ENCODE measurements at places on chromosomes 1 and 21.

GRCh38 chr21:35503671-35504070 is 454.6 kb upstream of the RUNX1 start:
- no peak overlapping the region for H3K27ac ChIP-seq
- no peak overlapping the region for H3K4me3 ChIP-seq
- no peaks in the 10 kb centered on the region for H3K27me3 ChIP-seq
- no peak for DNase-seq
- H3K36me3 ChIP-seq, result peaks cover 6% of the 10 kb centered on the region

DNA sequence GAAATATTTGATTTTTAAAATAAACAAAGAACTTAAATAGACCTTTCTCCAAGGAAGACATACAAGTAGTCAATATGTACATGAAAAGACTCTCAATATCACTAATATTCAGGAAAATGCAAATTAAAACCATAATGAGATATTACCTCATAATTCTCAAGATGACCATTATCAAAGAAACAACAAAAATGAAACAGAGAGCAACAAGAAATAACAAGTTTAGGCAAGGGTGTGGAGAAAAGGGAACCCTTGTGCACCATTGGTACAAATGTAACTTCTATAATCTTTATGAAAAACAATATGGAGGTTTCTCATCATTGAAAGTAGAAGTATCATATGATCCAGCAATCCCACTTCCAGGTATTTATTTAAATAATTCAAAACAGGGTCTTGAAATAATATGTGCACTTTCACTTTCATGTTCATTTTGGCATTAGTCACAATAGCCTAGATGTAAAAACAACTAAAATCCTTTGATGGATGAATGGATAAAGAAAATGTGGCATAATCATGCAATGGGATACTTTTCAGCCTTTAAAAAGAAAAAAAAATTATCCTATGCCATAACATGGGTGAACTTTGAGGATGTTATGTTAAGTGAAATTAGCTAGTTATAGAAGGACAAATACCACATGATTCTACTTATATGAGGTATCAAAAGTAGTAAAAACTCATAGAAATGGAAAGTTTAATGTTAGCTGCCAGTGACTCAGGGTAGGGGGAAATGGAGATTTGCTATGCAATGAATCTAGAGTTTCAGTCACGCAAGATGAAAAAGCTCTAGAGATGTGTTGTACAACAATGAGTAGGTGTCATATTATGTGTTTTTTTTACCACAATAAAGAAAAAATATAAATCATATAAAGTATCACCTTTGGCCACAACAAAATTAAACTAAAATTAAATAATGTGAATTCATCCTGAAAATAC is 114.5 kb upstream of the LYPLAL1 start:
- H3K4me1 ChIP-seq, result no peaks in the 10 kb centered on the region
- H3K36me3 ChIP-seq, result no peaks in the 10 kb centered on the region
- no peak overlapping the region for H3K27ac ChIP-seq

DNA sequence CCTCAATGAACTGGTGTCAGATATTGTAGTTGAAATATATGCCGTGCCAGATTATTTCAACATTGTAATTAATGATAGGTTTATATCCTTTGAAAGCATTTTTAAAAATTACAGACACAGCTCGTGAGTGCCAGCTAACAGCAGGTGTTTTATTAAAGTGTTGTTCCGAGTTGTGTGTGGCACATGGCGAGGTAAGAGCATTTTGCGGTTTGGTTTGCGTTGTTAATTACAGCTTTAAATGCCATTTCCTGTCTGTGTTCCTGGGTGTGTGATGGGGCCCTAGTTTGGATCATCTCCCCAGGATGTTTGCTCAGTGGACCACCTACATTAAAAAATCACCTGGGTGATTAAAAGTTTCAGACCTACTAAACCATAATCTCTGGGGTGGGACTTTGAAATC is 97.4 kb downstream of the PRDM2 start:
- DNase-seq, result no peak
- H3K27me3 ChIP-seq, result peaks cover 71% of the 10 kb centered on the region
- no peaks in the 10 kb centered on the region for H3K36me3 ChIP-seq
- H3K4me1 ChIP-seq, result peaks cover 54% of the 10 kb centered on the region
- peak overlapping the region; percentile 14 for H3K4me3 ChIP-seq

DNA sequence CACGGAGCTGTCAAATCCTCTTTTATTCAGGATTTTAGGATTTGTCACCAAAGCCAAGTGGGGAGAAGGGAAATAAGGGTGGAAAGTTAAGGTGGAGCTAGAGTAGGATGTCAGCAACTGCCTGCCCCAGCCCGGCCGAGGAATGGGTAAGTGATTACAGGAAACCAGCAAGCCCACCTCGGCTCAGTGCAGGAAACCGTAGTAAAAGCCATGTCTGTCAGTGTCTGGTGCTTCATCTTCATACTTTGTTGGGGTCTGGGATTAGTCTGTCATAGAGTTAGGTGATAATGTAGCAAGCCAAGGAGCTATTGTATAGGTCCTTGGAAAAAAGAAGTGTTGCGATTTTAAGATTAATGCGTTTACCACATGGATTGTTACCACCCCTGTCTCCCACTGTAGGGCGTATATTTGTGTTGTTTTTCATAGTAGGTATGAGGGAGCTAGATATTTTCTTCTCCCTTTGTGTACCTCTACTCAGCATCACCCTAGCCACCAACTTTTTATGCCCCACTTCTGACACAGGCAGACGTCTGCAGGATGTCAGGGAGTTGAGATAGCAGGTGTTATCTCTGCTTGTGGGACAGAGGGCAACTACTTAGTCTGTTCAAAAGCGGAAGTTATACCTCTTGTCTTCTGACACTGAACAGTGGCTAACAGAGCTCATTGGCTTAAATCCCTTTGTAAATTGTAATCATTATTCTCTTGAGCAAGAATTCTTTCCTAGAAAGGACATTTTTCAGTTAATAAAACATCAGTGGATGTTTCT is 253.7 kb downstream of the HHAT start:
- peaks cover under 1% of the 10 kb centered on the region for H3K36me3 ChIP-seq
- no peak overlapping the region for H3K4me3 ChIP-seq
- H3K27ac ChIP-seq, result no peak overlapping the region
- 0 out of 2 replicates have a peak, but pooled peaks cover 4% of the 10 kb centered on the region for H3K4me1 ChIP-seq
- no peak for DNase-seq

- peak overlapping the region; percentile 40 for H3K4me3 ChIP-seq
- H3K27ac ChIP-seq, result no peak overlapping the region
- peaks cover 64% of the 10 kb centered on the region for H3K27me3 ChIP-seq
- DNase-seq, result no peak
These were observed 7.2 kb upstream of the SLX9 start for GRCh38 chr21:44932408-44933181.

- peak; percentile 91 for DNase-seq
- H3K27me3 ChIP-seq, result no peaks in the 10 kb centered on the region
- peak within 1 kb of the TSS; percentile 88 for H3K4me3 ChIP-seq
- H3K27ac ChIP-seq, result peak within 1 kb of the TSS; percentile 97
These were observed at the start of gene CROCC for GRCh38 chr1:16921391-16922185. TSS of gene CROCC (plus strand) at chr1:16921931. CDS start at chr1:16922019, 88 bp downstream.

DNA sequence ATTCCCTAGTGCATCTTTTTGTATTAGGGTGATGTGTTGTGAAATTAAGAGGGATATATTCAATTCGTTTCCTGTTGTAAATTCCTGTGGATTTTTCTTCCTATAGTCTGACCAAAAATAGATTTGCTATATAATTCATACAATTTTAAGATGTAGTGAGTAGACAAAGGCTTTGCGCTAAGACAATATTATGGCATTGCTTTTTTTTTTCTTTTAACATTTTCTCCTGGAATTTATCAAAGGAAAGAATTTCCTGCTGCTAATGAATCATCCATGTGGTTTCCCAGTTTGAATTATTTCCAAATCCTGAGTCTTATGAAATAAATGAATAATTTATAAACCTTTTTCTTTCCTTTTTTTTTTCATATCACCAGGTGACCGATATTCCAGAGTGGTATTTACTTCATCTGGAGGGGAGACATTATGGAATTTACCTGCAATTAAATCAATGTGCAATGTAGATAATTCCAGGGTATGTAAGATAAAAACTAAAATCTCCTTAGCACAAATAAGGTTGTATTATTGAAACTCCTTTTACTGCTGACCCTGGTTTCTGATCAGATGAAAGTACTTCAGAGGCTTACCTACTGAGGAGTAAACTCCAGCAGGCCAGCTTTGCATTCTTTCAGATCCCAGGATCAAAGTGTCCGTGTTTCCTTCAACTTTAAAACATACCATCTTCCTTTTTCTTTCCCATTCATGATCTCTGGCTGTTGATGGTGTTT is 148.4 kb downstream of the TLR5 start:
- no peak overlapping the region for H3K4me3 ChIP-seq
- peaks cover 39% of the 10 kb centered on the region for H3K27me3 ChIP-seq
- DNase-seq, result no peak
- peaks cover 28% of the 10 kb centered on the region for H3K4me1 ChIP-seq
- H3K36me3 ChIP-seq, result no peaks in the 10 kb centered on the region

DNA sequence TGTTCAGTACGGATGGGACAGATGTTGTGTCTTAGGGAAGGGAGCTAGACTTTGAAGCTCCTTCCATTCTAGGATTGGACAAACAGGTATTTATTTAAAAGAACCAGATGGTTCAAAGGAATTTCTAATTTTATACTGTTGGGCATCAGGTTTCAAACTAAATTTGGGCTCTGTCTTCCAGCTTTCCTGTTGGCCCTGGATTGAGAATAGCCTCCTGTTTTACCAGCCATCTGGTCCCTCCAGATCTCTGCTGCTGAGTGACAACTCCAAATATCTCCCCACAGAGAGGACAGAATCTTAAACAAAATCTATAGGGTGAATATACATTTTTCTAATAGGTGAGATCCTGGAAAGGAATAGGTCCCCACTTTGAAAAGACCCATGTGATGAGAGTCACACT is 52.5 kb upstream of the CNIH3 start:
- peaks cover 22% of the 10 kb centered on the region for H3K36me3 ChIP-seq
- no peaks in the 10 kb centered on the region for H3K4me1 ChIP-seq
- no peak overlapping the region for H3K4me3 ChIP-seq
- H3K27me3 ChIP-seq, result peaks cover 3% of the 10 kb centered on the region

DNA sequence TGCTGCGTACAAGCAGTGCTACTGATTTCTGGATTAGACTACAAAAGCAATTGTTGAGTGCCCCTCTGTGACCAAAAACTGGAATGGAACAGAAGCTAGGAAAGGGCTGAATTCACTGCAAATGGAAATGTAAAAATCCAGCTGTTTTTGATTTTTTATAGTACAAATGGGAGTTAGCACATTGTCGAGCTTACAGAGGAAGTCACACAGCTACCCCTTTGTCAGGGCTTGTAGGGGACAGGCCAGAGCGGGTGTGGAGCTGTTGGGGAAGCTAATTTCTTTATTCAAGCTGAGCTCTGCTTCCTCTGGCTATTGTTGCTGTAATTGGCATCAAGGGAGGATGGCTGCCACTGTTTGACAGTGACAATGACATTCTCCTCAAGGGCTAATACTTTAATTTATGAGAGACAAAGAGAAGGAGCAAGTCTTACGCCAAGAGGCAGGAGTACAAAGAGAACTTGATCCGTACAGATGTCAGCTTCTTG is 96.1 kb downstream of the SLC35F3 start:
- H3K27ac ChIP-seq, result no peak overlapping the region
- H3K4me3 ChIP-seq, result no peak overlapping the region

- H3K36me3 ChIP-seq, result peaks cover 63% of the 10 kb centered on the region
- no peak for DNase-seq
- peaks cover 9% of the 10 kb centered on the region for H3K4me1 ChIP-seq
- peaks cover 2% of the 10 kb centered on the region for H3K27me3 ChIP-seq
- H3K4me3 ChIP-seq, result no peak overlapping the region
- no peak overlapping the region for H3K27ac ChIP-seq
These were observed 81.1 kb downstream of the CSMD2 start for GRCh38 chr1:34083974-34084373.

DNA sequence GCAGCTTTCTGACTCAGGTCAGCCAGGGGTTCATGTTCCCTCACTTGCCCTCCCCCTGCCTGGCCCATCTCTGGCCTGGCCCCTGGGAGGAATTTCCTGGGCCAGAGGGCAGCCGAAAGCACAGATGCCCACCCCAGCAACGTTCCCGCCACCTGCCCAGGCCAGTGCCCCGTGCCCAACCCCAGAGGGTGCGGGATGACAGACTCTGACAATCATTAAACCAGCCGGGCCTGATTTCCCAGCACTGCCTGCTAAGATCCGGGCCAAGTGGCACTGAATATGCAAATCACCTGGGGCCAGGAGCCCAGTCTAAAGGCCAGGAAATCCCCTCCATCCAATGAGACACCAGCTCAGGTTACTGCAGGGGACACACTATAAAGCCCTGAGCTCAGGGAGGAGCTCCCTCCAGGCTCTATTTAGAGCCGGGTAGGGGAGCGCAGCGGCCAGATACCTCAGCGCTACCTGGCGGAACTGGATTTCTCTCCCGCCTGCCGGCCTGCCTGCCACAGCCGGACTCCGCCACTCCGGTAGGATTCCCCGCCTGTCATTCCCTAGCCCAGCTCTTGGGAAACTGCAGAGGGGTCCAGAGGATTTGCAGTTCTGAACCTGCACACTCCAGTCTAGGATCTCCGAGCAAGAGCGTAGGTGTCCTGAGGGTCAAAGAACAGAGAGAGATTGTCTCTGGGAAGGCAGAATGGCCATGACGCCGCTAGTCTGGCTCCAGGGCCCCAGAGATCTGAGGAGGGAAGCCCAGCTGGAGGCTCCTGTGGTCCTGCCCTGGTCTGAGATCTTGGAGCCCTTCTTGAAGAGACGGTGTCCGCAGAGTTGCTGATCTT is at the start of gene ELF3:
ELF3 (plus strand) TSS at position 408 of the 836 bp plus-strand sequence. CDS start 550 bp downstream, outside the sequence.
- DNase-seq, result peak; percentile 88
- H3K27ac ChIP-seq, result peak within 1 kb of the TSS; percentile 98
- H3K4me3 ChIP-seq, result peak within 1 kb of the TSS; percentile 76
- peaks cover 4% of the 10 kb centered on the region for H3K36me3 ChIP-seq

- peaks cover 92% of the 10 kb centered on the region for H3K4me1 ChIP-seq
- H3K27ac ChIP-seq, result peak overlapping the region; percentile 60
- no peak for DNase-seq
- no peak overlapping the region for H3K4me3 ChIP-seq
- peaks cover 10% of the 10 kb centered on the region for H3K36me3 ChIP-seq
- H3K27me3 ChIP-seq, result no peaks in the 10 kb centered on the region
These were observed 45.8 kb downstream of the SSBP3 start for GRCh38 chr1:54360165-54361005.

DNA sequence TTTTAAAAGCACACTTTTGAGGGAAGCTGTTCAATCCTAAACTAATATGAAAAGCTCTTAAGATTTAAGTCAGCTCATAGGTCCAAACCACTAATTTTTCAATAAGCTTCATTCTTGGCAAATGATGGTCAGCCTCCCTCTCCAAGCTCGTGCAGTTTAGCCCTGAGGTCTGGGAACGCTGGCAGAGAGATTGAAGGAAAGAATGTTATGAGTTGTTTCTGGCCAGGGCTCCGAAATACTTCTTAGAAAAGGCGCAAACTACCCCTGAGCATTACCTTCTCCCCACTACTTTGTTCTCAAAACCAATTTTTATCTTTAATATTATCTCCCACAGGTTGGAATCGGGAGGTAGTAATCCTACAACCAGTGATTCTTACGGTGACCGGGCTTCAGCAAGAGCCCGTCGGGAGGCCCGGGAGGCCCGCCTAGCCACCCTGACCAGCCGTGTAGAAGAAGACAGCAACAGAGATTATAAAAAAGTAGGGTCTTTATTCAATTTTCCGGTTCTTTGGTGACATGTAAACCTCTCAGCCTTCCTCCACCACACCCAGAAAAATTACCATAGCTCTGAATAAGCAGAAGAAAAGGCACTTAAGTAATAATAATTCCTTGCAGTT is 147.7 kb downstream of the SYT2 start:
- no peak for DNase-seq
- peaks cover 45% of the 10 kb centered on the region for H3K4me1 ChIP-seq
- H3K4me3 ChIP-seq, result no peak overlapping the region

All from WTC11 (cell line).